NCI-H1105 treated with DMSO at 0.1 percent for 48 hours (cell line): ENCODE measurements at places on chromosomes 5 and 9.

DNA sequence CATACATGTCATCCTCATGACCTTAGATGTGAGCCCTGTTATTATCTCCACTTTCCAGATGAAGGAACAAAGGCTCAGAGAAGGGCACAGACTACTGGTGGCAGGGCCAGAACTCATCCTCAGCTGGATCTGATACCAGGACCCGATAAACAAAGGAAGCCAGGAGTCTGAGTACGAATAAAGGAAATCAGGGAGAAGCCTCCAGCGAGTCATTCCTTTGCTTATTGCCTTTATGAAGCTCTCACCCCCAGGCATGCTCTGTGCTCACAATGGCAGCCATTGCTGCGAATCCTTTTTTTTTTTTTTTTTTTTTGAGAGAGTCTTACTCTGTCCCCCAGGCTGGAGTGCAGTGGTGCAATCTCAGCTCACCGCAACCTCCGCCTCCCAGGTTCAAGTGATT lies 130.1 kb downstream of the GAPVD1 start:
- no peak for DNase-seq

- DNase-seq, result peak; percentile 17
These were observed 154.1 kb downstream of the LRRC70 start for GRCh38 chr5:62732677-62733121.

GRCh38 chr9:11204521-11204920 lies 591.7 kb upstream of the PTPRD start:
- DNase-seq, result no peak

DNA sequence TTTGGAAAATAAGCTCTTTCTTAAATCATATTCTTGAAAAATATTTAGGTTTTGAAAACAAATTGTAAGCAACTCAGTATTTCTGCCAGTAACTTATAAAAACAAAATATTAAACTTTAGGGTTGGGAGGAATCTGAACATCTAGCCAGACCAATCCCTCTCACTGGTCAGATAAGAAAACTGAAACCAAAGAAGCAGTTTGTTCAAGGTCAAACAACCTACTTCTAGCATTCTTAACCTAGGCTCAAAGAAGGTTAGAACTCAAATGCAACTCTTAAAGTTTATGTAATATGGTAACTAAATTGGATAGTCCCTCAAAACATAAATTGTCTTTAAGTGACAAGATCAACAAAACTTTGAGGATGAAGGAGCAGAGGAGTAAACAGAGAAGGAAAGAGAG lies 374.9 kb upstream of the TNC start:
- DNase-seq, result no peak

DNA sequence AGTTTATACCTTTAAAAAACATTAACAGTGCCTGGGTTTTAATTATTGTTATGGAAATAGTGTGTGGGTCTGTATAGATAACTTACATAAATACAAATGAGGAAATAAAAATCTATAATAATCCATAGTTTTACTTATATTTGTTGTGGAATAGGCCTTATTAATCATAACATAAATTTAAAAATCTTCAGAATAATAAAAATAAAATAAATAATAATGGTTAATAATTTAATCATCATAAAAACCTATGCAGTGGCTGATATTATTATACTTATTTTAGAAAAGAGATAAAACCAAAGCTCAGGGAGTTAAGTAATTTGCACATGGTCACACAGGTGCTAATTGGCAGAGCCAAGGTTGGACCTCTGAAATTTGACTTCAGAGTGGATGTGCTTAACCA lies 785.3 kb upstream of the SEMA6A start:
- no peak for DNase-seq

GRCh38 chr5:110663525-110663924 lies 62.9 kb downstream of the TMEM232 start:
- no peak for DNase-seq

DNA sequence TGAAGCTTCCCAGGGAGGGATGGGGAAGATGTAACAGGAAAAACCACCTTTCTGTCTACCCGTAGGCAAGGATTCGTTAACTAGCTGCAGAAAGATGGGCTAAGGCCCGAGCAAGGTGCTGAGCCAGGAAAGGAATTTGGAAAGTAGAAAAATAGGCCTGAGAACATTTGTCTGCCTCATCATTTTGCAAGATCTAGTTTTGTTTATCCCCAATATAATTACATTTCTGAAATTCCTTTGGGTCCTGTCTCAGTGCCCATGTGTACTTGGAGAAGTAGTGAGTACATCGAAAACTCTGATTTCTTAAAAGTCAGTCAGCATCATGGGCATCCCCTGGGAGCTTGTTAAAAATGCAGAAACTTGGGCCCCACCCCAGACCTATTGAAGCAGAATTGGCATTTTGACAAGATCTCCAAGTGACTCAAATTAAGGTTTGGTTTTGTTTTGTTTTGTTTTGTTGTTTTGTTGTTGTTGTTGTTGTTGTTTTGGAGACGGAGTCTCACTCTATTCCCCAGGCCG lies 52.1 kb upstream of the CEMIP2 start:
- DNase-seq, result no peak

GRCh38 chr9:123659358-123659757 lies 270.6 kb downstream of the DENND1A start:
- no peak for DNase-seq

GRCh38 chr5:5532306-5533076 lies 110.0 kb downstream of the ICE1 start:
- DNase-seq, result no peak

GRCh38 chr5:78405829-78406750 lies 45.7 kb downstream of the SCAMP1 start:
- no peak for DNase-seq

DNA sequence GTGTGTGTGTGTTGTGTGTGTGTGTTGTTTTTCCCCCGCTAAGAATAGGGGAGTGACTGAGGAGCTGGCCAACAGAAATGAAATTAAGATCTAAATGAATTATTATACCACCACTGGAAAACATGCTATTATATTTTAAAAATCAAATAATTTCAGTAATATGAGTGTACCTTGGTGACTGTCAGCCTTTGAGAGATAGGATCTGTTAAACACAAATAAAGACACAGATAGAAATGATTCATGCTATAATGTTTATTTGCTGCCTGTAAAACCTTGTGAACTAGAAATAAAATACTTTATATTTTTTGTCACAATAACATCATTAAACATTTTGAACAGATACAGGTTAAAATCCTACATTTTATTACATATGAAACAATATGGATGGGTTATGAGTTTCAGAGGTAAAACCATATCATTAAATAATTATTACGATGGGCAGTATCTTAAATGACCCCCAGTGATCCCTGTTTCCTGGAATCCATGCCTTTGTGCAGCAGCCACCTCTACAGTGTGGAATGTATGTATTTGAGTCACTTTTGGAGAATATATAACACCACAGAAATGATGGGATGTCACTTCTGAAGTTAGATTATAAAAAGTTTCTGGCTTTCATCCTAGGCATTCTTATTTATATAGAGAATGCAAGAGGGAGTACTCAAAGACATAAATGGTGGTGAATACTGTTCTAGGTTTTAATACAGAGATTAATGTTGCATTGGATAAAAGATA lies 617.2 kb downstream of the CDH18 start:
- no peak for DNase-seq

- no peak for DNase-seq
These were observed 254.1 kb upstream of the ACTBL2 start for GRCh38 chr5:57736716-57737115.

GRCh38 chr9:110041452-110041851 lies 166.5 kb downstream of the C9orf152 start:
- DNase-seq, result no peak

- no peak for DNase-seq
These were observed 1.3 kb upstream of the DMRT2 start for GRCh38 chr9:1048811-1049210.

DNA sequence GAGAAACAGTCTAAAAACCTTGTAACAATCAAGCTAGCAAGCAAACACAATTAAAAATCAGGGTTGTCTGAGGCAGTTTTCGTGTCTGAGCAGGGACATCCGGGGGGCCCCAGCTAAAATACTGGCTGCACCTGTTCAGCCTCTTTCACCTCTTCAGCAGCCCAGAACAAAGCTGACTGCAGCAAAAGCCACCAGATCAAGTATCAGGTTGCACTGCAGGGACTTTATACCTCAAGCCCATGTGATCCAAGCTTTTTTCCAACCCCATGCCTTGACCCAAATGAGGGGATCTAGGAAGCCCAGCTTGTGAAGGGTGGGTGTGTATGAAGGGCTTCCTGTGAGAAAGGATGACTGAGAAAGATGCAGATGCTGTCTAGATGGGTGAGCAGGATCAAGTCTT lies 133.4 kb downstream of the SEMA6A start:
- DNase-seq, result peak; percentile 59

DNA sequence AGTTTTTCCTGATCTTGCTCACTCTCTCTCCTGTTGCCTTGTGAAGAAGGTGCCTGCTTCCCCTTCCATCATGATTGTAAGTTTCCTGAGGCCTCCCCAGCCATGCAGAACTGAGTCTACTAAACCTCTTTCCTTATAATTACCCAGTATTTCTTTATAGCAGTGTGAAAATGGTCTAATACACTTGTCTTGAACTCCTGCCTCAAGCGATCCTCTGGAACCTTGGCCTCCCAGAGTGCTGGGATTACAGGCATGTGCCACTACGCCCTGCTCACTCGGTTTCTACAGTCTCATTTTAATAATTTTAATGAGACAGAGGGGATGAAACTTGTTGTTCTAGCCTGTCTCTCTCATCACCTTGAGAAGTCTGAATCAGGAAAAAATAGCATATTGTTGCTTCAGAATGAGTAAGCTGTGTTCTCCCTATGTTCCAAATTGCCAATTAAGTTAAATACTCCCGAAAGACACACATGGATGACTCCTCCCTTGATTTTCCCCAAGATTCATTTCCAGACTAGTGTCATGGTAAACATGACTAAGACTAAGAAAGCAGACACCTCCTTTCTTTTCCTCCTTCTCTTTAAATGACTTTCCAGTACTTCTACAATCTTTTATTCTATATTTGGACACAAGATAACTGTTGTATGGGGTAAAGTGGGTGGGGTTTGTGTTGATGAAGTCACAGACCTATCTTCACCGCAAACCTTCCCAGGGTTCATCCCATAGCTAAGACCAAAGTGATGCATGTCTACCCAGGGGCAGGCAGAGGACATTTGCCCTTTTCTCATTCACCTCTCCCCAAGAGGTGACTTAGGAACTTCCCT lies 7.8 kb upstream of the DNAJC18 start:
- DNase-seq, result no peak

DNA sequence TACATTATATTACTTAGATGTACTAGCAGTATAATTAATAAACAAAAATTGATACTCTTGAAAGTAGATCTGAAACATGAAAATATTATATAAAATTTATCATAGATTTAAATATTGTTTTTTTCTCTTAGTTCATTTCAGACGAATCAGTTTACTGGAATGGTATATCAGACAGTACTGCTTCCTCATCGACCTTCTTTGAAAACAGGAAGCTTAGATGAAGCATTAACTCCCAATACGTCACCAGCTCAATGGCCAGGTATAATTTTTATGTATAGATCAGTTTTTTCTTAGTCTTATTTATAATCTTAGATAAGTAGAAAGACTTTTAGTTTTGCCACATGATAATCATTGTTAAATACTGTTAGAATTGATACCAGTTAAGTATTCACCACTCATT lies 106.3 kb downstream of the DMXL1 start:
- DNase-seq, result no peak

DNA sequence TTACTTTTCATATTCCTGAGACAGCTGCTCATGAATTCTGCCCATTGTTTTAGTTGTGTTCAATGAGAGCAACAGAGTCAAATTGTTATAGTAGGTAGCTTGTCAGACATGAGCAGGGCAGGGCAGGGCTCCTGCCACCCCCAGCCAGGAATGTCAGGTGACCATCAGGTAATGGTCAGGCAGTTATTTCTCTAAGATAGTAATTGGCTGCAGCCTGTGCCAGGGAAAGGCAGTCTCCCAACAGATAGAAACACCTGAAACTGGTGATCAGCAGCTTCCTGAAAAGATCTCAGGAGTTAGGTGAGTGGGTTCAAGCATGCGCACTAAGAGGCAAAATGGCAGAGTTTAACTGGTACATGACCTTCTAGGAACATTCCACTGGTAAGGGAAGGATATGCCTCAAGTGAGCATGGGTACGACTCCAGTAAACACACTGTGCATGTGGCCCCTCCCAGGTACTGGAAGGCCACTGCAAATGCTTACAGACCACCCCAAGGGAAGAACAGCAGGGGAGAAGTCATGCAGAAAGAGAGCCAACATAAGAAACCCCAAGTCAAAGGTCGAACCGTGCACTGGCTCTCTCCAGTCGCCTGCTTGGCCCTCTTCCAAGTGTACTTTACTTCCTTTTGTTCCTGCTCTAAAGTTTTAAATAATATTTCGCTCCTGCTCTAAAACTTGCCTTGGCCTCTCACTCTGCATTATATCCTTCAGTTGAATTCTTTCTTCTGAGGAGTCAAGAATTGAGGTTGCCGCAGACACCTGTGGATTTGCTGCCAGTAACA lies 25.1 kb downstream of the CARTPT start:
- no peak for DNase-seq

DNA sequence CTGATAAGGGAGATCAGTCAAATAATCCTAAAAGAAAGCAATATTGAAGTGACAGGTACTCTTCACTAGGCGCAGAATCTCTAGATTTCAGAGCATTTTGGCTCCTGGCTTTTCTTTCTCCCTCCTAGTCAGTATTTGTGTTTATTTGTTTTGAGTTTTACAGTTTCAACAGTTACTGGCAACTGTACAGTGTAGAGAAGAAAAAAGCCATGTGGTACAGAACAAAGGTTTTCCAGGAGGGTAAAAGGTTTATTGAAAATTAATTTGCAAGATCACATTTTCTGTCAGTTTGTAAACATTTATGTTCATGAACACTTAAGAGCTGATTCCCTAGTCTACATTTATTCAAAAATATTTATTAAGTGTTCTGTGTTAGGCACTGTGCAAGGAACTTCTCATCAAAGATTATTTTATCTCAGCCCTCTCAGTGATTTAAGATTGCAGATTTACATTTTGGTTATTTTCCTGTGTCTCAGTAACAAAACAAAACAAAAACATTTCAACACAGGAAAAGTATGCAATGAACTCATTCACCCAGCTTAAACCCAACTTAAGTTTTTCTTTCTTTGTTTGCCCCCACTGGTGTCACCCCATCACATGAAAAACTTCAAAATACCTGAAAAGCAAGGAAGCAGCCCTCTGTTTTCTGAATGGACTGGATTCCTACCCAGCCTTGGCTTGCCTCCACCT lies 12.9 kb downstream of the MINAR2 start:
- DNase-seq, result no peak

GRCh38 chr5:39331861-39332381 lies 32.4 kb downstream of the C9 start:
- no peak for DNase-seq

- DNase-seq, result no peak
These were observed 34.3 kb downstream of the ZNF462 start for GRCh38 chr9:106897236-106897635.
